ENCODE measurements at places on chromosomes 2 and 18. TPM values are rescaled to one million over a fixed set of nuclear protein-coding genes. Genes with fewer than 3 reads are reported as not detected.

SPDYA gene
- total RNA-seq, result 0.13 TPM

FAP gene
- total RNA-seq, result 1.3 TPM

LCT gene
- total RNA-seq, result not detected

GPR45 gene
- total RNA-seq, result not detected

CNOT9 gene
- total RNA-seq, result 46.3 TPM

RNF152 gene
- 83.6 TPM for total RNA-seq

SRD5A2 gene
- not detected for total RNA-seq

FHOD3 gene
- under 0.01 TPM for total RNA-seq

HOXD1 gene
- 4.6 TPM for total RNA-seq

DNA sequence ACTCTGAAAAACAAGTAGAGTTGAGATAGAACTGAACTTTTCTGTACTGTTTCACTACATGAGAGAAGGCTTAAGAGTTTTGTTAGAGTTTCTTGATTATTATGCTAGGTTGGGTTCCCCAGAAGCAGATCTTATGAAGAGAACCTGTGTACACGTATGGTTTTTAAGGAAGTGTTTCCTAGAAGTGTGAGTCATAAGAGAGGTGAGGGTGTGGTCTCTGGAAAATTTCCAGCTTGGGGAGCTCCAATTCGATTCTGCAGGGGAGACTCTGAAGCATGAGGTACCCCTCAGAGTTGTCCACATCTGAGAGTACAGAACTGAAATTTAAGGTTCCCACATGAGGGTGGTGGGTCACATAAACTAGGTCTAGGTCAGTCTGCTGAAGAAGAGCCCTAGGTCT lies 83.3 kb upstream of the MAP2 start:
- DNase-seq, result no peak

- DNase-seq, result no peak
Observed at GRCh38 chr2:113795405-113795920, 39.0 kb upstream of the SLC35F5 start.

DNA sequence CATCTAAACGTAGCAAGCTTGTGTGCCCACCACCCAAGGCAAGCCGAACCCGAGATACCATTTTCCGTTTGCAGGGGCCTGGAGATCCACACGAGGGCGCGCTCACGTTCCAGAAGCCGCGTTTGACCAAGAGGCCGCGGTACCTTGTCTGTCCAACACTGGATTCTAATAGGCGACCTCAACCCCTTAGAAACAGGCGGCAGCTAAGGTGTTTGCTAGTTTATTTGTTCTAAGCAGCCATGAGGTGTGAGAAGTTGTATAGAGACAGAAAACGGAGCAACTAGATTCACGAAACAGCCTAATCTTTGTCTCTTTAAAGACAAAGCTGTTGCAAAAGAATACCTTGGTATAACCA lies 4.2 kb downstream of the HOXD11 start:
- peak; percentile 84 for DNase-seq

GRCh38 chr18:76255070-76255683 lies 239.9 kb downstream of the ZNF516 start:
- DNase-seq, result no peak

- DNase-seq, result no peak
Observed at GRCh38 chr18:63575681-63576080, 11.5 kb upstream of the SERPINB13 start.

DNA sequence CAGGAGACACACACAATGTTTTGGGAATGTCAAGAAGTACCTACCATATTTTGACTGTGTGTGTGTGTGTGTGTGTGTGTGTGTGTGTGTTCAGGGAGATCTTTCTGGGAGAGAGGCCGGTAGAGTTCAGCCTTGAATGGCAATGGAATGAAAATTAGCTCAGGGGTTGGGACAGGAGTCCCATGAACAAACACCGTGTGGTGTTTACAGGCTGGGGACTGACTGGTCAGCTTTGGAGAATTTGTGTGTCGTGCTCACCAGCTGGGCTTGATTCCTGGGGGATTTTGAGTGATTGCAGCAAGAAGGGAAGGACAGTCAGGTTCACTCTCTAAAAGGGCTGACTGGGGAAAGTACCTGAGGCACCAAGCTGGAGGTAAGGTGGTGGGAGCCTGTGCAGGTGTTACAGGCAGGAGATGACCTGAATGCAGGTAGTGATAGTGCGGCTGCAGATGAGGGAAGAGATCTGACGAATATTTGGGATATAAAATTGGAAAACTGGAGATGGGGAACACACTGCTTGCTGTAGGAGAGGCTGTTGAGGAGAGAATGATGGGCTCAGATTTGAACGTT lies 2.5 kb upstream of the ADNP2 start:
- DNase-seq, result no peak

- DNase-seq, result no peak
Observed at GRCh38 chr18:31736630-31737029, 24.1 kb downstream of the SLC25A52 start.

GRCh38 chr2:3571284-3571683 lies 3.8 kb upstream of the RPS7 start:
- no peak for DNase-seq

GRCh38 chr2:47497843-47498460 lies 95.0 kb downstream of the MSH2 start:
- DNase-seq, result no peak

GRCh38 chr2:117940436-117940835 lies 73.4 kb downstream of the CCDC93 start:
- no peak for DNase-seq

- DNase-seq, result peak; percentile 91
Observed at GRCh38 chr2:97868986-97869721, 126.6 kb downstream of the TMEM131 start.

GRCh38 chr2:217951521-217952247 lies 51.1 kb downstream of the TNS1 start:
- DNase-seq, result no peak

GRCh38 chr2:53609551-53609950 lies 158.1 kb upstream of the CHAC2 start:
- no peak for DNase-seq

GRCh38 chr18:13120255-13120654 lies 98.3 kb upstream of the LDLRAD4 start:
- DNase-seq, result no peak

DNA sequence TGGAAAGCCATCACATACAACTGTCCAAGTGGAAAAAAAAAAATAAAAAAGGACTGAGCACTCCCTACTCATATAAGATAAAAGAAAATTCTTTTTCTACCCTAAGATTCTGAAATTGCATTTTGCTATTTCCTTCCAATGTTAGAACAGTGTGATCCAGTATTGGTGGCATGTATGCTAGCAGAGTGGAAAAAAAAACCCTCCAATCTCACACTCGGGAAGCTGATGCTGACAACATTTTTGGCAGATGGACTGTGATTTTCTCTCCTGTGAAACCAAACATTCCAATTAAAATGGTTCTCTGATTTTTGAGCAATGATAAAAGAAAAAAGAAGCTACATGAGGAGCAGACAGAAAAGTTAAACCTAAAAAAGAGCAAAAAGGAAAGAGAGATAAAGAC lies 419.8 kb downstream of the DPP10 start:
- no peak for DNase-seq

- DNase-seq, result no peak
Observed at GRCh38 chr2:98910349-98911125, 25.5 kb downstream of the CRACDL start.

GRCh38 chr2:189601043-189601442 lies 20.5 kb upstream of the SLC40A1 start:
- no peak for DNase-seq

Measured in dermis microvascular lymphatic vessel endothelial cell (primary cell).